ENCODE measurements at places on chromosomes 6 and 20.

GRCh38 chr20:16005021-16005914 is 568.0 kb downstream of the KIF16B start:
- DNase-seq, result no peak

DNA sequence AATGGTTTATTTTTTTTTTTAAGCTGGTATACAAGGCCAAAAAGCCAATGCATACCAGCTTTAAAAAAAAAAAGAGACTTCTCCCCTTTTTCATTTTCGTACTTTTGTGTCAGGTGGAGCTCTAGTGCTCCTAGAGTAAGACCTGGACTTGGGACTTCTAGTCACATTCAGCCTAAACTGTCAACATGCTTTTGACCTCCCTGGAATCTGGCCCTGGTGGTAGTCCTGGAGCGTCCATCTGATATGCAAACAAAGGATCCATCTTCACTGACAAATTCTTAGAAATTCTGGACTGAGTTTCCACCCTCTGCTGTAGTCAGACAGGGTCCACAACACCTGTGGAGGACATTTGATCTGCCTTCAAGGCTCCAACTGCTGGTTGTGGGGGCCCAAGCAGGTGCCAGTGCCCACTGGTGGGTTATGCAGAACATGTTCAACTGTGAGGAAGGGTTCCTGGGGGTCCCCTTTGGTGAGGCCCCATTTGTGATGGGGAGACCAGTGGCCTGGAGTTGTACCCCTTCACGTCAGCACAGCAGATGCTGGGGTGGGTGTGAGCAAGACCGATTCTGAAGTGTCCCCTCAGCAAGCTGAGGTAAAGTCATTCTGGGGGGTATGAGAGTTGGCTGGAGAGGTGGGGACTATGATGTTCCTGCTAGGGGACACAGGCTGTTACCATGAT is 12.6 kb upstream of the PCMTD2 start:
- no peak for DNase-seq

DNA sequence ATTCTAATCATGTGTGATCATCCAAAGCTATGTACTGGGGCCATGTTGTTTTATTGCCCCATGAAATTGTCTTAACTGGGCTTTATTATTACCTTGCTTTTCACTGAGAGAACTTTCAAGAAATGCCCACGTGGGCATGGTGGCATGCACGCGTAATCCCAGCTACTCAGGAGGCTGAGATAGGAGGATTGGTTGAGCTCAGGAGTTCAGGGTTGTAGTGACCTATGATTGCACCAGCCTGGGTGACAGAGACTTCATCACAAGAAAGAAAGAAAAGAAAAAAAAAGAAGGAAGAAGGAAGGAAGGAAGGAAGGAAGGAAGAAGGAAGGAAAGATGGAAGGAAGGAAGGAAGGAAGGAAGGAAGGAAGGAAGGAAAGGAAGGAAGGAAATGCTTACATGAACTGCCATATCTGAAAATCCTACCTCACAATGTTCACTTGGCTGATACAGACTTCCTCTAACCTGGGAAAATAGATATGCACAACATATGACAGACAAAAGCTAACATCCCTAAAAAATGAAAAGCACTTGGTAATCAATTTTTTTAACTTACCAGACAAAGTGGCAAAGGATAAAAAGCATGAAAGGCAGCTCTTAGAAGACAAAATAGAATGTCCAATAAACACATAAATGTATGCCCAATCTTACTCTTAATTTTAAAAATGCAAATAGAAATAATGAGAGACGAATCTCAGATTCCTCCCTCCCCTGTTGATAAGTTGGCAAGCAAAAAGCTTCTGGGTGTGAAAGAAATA is 25.5 kb upstream of the TMEM244 start:
- DNase-seq, result no peak

GRCh38 chr6:26205625-26206574 is 118.7 kb downstream of the HFE start:
- no peak for DNase-seq
